ENCODE measurements at places on chromosomes 4 and X.

GRCh38 chr4:108592674-108592986 is 27.7 kb upstream of the RPL34 start:
- DNase-seq = no peak

- DNase-seq = no peak
Observed at GRCh38 chr4:154305616-154306015, 186.0 kb downstream of the DCHS2 start.

- no peak for DNase-seq
Observed at GRCh38 chr4:153265306-153266047, 61.2 kb downstream of the TRIM2 start.

DNA sequence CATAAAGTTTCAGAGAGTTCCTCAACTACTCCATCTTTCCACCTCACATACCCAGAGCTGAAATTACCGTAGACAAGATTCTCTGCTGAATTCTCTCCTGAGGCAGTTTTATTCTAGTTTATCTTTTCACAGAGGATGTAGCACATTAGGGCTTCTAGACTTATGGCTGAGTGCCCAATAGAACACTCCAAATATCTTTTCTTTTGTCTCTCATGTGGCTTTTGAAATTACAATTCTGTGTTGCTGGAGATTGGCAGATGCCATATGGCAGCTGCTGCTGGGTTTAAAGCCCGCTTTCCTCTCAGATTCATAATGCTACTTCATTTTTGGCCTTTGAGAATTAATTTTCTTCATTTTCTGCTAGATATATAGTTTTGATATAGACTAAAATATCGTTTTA is 107.6 kb upstream of the BANK1 start:
- no peak for DNase-seq

DNA sequence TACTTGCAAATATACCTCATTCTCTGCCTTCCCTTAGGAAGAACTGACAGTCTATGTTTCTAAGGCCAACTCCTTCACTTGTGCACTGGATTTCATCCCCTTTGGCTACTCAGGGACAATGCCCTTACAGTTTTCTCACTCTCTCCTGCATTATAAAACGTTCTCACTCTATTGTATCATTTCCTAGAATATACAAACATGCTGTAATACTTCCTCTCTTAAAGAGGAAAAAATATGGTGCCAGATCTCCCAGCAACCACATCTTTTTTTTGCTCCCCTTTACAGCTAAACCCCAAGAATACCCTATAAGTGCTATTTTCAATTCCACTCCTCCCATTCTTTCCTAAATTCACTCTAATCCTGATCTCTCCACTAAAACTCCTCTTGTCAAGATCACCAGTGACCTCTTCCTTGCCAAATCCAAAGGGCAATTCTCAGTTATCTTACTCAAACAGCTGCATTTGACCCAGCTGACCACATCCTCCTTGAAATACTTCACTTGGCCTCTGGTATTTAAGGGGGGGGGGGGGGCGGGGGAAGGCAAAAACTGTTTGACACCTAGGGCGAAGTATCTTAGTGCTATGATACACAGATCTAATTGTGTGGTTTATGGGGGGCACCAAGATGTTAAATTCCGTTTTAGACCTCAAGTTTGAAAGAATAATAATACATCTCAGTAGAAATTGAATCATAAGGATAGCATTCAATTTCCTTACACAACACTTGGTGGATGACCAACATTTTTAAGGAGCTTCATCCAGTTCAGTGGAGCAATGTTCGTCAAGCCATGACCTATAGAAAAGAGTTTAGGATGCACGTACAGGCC is 1.6 kb downstream of the RCHY1 start:
- no peak for DNase-seq

DNA sequence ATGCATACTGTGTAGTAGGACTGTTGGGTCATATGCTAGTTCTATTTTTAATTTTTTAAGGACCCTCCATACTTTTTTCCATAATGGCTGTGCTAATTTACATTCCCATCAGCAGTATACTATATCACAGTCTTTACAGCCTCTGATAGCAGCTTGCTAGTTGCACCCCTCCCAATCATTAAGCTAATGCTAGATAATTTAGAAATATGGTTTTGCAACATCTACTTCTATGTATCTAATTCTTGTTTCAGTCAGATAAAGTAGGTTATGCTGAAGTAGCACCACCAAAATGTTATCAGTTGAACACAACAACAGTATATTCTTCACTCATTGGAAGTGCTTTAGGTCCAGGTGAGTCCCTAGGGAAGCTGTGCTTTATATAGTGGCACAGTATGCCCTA is 522.7 kb upstream of the HTR2C start:
- no peak for DNase-seq

- DNase-seq = no peak
Observed at GRCh38 chrX:116726806-116727205, 264.0 kb upstream of the CT83 start.

DNA sequence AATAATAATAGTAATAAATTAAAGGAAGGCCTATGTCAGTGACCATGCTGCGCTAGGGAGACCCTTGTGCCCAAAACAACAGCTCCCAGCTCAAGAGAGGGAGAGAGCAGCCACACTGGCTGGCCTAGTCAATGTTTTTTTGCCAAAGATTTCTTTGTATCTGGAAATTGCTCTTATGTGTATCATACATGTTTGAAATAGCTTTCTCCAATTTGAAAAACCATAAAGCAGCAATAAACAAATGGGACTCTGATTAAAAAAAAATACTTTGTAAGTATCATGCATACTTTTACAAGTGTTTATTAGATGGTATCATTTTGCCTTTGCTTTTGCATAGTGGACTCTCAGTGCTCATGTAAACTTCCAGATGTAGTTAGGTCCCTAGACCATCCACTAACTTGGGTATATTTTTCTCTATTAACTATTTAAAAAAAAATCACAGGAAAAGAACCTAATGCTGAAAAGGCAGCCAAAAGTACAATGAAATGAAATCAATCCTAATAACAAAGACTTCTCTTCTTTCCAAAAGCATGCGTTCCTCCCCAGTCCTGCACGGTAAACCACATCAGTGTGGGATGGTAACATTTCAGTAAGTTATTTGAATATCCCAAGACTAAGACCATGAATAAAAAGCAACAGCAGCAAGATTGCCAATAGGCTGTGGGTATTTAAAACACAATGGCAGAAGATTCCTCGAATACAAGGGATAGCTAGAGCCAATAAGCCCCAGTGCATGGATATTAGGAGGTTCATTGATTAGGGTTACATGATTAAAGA is 117.6 kb downstream of the PALLD start:
- DNase-seq = no peak

DNA sequence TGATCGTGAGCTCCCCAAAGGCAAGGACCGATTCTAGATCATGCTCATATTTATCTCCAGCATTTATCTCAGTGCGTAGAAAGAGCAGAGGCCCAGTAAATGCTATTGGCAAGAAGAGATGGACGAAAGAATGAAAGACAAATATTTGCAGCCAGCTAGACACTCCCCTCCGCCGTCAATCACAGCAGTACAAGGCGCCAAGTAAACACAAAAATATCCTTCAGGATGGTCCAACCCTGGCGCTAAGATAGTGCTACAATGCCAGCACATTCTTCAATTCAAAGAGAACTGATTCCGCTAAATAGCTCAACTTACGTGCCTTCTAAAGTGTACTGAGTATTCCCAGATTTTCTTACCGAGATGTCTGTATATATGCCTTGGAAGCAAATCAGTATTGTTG is 114.5 kb downstream of the DDX53 start:
- DNase-seq = no peak

GRCh38 chrX:110159865-110160264 is 157.0 kb downstream of the TMEM164 start:
- DNase-seq = no peak

- DNase-seq = no peak
Observed at GRCh38 chrX:22135994-22136684, 104.0 kb downstream of the PHEX start.

All from stimulated activated effector memory CD8-positive, alpha-beta T cell treated with anti-CD3 and anti-CD28 coated beads, Interleukin-12 subunit alpha, Interleukin-12 subunit beta, amount 100 ng/mL, for 72 hours (primary cell).